ENCODE measurements at places on chromosomes 1 and 21.

DNA sequence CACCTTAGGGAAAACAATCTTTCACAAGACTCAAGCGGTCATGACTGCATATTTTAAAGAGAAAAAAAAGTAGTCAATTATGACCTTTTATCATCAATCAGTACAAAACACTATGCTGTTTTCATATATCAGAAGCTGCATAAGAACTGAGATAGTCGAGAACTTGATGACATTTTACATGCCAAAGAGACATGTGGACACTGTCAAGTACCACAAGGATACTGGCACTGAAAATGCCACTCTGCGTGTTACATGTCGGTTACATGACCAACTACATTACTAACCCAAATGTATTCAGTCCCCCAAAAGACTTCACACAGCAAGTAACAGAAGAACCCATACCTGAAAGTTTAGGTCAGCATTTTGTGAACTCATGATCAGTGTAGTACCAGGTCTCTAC, 975.0 kb upstream of the ADGRL4 start:
- no peak for DNase-seq

- peak; percentile 81 for DNase-seq
Measured at GRCh38 chr21:35375115-35375514, 326.0 kb upstream of the RUNX1 start.

DNA sequence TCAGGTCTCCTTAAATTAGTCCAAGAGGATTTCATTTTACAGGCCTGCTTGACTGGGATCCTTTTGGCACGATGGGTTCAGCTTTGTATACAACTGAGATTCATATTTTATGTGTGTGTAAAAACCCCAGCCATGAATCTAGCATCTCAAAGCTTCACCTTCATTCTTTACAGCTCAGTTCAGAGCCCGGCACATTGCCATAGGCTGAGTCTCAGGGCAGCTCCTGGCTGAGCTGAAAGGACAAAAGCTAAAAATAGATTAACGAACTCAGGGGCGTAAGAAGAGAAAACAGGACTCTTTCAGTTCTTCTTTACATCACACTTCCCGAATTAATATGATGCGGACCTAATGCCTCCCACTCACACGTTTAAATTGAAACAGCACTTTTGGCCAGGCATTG, 262.8 kb upstream of the PBX1 start:
- no peak for DNase-seq

DNA sequence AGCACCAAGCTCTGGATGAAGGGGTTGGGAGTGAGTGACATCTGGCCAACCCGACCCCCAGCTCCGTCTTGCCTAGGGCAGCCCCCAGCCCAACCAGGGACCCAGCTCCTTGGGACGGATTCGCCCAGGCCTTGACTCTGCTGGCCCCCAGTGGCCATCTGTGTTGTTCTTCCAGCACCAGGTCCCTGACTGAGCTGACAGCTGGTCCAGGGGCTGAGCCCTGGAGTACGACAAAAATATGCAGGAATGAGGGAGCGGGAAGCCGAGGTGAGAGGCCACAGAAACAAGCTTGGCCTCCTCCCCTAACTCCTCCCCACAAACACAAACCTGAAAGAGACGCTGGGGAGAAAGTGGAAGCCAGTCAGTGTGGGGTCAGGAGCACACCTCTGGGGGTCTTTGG, 55.0 kb upstream of the PAX7 start:
- DNase-seq = no peak

DNA sequence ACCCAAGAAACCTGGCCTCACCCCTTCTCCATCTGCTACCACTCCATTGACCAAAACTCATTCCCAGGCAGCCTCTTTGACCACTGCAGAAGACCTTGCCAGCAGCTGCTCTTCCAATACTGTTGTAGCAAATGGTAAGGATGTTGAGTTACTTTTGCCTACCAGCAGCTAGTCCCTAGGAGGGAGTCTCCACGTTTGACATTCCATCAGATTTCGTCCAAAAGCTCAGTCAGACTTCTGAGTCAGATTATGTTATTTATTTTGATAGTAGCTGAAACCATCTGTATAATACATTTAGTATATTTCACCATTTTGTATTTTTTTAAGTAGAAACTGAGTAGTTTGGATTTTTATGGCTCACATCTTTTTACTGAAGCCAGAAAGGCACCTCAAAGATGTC, 51.5 kb upstream of the WNT2B start:
- DNase-seq = no peak

DNA sequence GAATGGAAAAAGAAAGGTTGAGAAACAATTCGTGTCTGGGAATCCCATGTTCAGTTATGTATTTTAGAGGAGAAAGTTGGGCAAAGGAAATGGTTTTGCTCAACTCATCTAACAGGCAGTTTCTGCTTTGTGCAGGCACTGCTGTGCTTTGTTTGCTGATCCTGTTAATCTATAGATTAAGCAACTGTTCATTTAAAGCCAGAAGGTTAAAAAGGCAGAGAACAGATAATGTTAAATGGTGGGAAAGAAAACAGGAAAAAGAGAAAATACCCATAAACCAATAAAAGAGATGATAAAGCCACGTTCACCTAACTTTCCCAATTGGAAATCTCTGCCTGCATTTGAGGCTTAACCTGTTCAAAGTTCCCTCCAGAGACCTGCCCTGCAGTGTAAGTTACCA, 70.0 kb downstream of the APP start:
- no peak for DNase-seq
